Central memory CD4-positive, alpha-beta T cell (primary cell): ENCODE measurements at places on chromosomes 2 and 18.
A peak's percentile ranks its signal among the peaks of the same experiment; 100 is the strongest.

DNA sequence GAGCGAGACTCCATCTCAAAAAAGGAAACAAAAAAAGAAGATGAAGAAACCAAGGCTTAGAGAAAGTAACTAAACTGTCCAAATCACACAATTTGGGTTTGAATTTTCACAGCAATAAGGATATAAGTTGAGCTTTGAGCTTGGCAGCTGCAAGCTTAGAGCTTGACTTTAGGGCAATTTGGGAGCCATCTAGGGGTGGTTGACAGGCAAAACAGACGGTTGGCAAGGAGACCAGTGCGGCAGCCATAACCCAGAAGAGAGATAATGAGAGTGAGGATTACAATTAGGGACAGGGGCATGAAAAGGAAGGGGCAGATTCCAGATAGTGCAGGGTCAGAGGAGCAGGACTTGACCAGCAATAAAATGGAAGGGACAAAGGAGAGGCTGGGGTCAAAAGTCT lies 382.2 kb upstream of the HNRNPA3 start:
- DNase-seq = no peak

- DNase-seq = peak; percentile 14
Measured at GRCh38 chr2:230865766-230866755, 1.3 kb downstream of the ITM2C start.

GRCh38 chr18:8839281-8839680 lies 133.9 kb downstream of the MTCL1 start:
- no peak for DNase-seq

GRCh38 chr2:8303322-8303832 lies 378.5 kb upstream of the ID2 start:
- DNase-seq = peak; percentile 74

- no peak for DNase-seq
Measured at GRCh38 chr2:41720331-41721251, 327.2 kb upstream of the PKDCC start.

- no peak for DNase-seq
Measured at GRCh38 chr18:46001892-46002291, 34.8 kb upstream of the EPG5 start.

GRCh38 chr2:48249025-48249424 lies 280.9 kb upstream of the STON1 start:
- DNase-seq = no peak

DNA sequence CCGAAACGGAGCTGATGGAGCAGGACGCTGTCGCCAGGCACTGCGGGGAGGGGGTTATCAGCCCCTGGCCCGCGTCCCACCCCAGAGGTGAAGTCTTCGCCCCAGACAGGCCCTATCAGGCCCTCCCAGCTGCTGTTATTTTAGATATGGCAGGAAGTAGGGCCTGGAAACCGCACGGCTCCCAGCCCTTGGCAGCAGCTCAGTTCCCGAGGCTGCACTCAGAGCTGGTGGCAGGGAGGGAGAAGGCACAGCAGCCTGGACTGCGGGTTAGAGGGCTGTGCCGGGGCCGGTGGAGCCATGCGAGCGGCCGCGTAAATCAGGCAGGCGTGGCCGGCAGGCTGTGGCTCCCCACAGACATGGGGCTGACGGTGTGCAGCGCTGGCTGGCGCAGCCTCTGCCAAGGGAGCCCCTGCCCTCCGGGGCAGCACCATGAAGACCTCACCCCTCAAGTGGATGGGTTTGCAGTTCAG lies 111.4 kb downstream of the NFATC1 start:
- DNase-seq = peak; percentile 27

DNA sequence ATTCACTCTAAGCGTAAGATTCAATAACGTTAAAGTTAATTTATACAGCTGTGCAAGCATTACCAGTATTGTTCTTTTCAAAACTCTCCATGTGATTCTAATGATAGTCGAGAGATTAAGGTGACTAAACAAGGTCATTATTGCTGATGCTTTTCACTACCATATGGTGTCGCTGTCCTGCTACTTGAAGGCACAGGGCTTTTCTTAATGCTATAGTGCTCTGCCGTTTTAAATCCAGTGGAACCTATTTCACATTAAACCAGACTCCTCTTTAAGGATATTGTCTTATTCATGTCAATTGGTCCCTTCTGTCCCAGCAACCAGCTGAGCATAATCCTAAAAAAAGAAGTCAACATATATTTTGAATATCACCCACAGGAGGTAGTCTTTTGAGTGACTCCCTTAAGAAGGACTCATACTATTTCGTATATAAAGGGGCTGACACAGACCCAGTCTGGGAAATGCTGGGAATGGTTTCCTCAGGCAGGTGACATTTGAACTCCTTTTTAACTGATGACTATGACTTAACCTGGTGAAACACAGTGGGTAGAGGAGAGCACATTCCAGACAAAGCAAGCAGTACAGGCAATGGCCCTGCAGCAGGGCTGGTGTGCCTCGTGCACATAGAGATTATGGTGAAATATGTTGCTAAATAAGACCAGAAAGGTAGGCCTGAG lies 53.9 kb upstream of the CYTIP start:
- DNase-seq = peak; percentile 36

GRCh38 chr2:7269106-7269643 lies 352.0 kb downstream of the RNF144A start:
- no peak for DNase-seq

DNA sequence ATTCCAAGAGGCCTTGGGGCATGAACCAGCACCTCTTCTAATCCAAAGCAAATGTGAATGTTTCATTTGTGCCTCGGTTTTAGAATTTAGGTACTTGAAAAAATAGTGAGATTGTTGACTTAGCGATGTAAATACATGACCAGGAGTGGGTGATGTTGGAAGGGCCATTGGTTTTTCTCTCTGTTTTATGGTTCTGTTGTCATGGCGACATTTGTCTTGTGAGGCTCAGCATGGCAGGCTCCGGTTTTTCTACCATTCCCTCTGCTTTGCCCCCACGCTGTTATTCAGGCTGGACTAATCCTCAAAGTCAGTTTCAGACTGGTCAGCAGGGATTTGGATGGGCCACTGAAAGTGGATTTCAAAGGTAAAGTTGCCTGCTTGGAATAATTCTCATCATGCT lies 255.4 kb downstream of the ALPK2 start:
- DNase-seq = no peak

DNA sequence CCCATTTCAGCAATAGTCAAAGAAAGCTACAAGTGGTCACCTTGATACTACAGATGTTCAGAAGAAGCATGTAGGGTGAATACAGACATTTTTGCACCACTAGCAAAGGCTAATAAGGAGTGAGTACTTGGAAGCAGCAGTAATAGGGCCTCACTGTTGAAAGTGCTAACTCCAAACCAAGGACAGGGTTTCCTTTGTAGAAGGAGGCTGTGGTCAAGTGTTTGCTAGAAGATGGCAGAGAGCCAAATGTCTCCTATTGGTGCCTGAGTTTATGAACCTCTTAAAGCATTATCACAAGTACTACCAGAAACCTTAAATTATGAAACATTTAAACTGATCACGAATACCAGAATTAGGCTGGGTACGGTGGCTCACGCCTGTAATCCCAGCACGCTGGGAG lies 308.1 kb downstream of the ZEB2 start:
- DNase-seq = no peak

DNA sequence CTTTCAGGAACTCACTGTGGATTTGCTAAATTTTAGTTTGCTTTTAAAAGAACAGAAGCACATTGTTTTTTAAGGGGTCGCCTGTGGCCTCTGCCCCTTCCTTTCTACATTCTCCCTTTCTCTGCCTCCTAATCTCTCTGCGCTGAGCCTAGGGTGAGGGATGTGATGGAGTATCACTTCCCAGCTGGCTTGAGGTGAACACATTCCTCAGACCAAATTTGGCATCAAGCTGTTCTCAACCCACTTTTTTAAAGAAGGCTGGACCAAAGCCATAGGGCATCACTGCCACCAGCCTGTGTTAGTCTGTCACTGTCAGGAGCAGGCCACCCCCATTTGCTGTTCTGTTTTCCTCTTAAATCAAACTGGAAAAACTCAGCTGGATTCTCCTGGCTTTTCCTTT lies 27.4 kb downstream of the EIF4E2 start:
- no peak for DNase-seq

DNA sequence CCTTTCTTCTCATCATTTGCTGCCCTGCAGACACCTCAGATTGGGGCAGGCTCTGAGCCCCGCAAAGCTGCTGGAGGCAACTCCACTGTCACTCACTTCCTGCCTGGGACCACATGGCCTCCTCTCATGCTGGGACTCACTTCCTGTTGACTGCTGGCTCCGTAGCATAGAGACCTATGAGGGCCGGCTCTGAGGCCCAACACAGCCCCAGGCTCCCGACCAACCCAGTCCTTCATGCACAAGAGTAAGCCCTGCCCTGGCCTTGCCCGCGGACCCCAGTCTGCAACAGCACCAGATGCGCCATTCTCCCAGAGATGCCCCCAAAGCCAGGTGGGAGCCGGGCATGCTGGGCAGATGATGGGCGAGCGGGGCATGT lies 55.7 kb downstream of the DNMT3A start:
- DNase-seq = peak; percentile 70

DNA sequence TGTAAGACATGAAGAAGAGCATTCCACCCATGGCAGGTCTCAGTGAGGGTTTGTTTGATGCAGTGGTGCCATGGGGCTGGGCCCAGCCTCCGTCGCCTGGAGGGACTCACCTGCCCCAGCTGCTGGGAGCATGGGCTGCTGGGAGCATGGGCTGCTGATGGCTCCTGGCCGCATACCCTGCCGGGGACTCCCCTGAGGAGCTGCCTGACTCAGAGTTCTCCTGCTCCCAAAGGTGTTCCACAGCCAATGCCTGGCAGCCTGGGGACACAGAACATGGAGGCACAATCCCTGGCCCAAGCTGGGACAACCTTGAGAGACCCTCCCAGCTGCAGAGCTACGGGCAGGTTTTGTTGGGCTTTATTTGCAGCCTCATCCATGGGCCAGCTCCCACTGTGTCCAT lies 108.4 kb downstream of the COPS8 start:
- DNase-seq = no peak

DNA sequence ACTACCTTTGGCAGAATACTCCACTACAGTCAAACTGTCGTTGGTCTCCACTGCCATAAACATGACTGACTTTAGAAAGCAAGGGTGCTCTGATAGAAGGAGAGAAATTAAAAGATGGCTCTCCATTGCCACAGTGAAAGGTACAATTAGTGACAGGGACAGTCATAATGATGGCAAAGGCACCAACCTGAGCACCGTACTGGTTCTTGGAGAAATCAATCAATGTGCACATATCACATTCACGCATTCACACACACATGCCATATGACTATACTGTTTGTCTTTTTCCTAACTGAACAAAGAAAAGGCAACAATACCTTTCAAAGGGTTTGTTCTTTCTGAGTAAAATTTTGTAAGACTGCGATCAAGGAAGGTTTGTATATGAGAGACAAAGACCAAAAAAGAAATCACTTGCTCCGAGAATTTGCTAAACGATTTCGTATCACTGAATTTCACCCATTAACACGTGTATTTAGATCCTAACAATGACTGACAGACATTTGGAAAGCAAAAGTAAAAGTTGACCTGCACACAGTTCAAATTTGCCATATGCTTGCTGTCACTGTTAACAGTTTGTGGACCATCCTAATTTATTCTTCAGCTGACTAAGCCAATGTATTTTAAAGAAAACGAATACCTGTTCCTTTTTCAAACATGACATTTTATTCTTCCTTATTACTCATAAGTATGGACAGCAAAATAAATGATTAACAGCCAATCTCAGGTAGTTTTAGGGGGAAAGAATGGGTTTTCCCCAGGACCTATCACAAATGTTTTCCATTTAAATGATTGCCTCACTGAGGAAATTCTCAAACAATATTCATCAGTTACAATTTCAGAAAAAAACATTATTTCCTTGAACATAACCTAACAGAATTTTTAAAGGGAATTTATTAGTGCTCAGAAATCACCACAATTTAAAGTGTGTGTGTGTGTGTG lies 644.4 kb downstream of the ZEB2 start:
- DNase-seq = no peak
